ENCODE measurements at places on chromosomes 11 and 22.

DNA sequence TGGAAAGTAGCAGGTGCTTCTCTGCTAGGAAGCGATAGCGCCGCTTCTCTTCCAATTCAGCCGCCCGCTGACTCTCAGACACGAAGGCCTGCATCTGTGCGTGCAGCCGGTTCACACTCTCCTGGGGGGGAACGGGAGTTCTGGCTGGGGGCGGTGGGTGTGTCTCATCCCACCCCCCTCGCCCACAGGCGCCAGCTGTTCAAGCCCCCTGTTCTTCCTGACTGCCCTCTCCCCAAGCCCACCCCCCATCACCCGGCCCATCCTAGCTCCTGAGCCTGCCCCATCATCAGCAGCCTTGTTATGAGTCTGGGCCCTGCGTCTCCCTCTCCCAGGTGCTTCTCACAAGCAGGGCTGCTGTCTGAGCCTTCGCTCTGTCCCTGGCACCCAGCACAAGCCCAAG is 13.1 kb upstream of the SLC16A8 start:
- DNase-seq = no peak

- no peak for DNase-seq
Measured at GRCh38 chr11:57818812-57819211, 57.2 kb downstream of the CTNND1 start.

DNA sequence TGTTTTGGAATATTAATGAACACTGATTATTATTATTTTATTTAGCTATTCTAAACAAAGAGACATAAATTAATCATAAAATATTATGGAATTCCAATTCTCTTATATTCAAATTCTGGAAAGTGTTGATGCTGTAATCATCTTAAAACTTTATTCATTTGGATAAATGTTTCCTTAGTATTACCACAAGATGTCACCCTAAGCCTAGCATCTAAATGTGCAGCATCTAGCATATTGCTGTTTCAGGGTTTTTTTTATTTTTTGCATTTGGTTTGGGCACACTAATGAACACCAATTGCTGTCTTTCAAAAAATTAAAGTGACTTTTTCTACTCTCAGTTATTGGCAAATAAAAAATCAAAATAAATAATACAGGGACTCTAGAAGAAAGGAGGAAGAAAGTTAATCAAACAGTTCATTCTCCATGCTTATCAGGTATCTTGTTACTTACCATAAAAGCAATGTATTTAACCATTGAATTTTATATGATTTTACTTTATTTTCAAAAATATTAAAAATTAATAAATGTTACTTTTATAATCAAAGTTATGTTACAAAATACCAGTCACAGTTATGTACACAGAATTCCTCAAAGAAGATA is 31.8 kb downstream of the DLG2 start:
- no peak for DNase-seq

DNA sequence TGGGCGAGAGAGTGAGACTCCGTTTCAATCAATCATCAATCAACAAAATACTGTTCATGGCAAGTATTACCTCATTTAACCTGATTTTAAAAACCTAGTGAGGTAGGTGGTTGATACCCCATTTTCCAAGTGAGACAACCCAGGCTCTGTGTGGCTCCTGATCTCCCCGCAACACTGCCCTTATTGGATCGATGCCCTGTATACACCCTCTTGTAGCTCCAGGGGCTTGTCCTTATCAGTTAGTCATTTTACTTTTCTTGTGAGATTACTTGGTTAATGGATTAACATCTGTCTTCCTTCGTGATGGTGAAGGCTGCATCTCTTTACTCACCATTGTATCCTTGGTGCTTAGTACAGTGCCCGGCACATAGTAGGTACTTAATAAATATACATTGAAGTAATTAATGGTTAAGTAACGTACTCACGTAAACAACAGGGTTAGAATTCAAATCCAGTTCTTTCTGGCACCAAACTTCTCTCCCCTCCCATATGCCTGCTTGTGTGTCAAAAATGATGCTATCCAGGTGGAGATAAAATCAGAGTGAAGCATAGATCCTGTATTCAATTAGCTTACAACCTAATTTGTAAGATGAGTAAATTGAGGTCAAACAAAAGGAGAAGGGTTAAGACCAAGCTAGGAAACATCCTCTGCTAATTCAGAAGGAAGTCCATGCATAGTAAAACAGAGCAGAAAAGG is 1.8 kb upstream of the PRG2 start:
- no peak for DNase-seq

GRCh38 chr11:110026858-110027626 is 66.2 kb upstream of the ZC3H12C start:
- DNase-seq = no peak

DNA sequence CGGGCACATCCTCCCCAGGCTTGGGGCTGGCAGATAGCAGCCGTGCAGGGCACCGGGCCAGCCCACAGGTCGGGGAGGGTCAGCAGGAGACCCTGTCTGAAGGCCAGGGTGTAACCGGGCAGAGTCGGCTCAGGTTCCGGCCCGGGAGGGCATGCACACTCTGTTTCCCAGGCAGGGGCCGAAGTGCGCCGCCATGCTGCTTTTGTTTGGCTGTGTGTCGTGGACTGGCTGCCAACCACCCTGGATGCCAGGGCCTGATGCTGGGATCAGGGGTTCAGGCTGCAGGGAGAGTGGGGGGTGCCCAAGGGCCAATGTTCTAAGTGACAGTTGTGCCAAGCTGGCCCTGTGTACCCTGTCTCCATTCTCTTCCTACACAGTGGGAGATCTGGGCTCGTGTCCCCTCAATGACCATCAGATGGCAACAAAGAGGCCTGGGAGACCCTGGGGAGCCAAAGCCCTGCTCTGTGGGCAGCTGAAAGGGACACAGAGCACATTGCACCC is 120.9 kb upstream of the B3GAT1 start:
- DNase-seq = no peak

DNA sequence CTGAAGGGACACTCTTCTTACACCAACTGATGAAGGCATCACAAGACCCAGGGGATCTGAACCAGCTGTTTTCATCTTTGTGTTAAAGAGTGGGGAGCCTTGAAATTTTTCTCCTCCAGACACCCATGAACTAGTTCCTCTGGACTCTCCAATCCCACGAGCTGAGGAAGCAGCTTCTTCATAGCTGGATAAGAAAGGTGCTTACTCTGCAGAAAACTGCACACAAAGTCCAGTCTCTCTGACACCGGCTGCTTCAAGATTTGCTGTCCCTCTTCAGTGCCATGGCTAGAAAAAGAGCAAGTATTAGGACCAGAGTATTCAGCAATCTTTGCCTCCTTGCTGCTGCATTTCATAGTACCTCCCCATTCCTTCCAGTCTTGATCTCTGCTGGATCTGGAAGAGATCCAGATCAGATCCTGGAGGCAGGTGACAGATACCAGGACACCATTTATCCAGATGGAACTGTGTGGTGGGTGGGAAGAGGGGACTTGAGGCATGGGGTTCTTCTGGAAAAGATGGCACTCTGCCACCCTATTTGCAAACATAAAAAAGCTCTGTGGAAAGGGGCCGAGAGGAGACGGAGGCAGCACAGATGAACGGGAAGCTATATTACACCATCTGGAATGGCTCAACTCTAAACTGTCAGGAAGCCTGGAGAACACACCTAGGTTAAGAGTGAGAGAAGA is 25.5 kb downstream of the IL18BP start:
- no peak for DNase-seq

- no peak for DNase-seq
Measured at GRCh38 chr11:83725728-83726127, 439.6 kb upstream of the CCDC90B start.

- no peak for DNase-seq
Measured at GRCh38 chr22:26619510-26619909, 1.7 kb upstream of the CRYBB1 start.

GRCh38 chr11:94120946-94121345 is 7.7 kb upstream of the PANX1 start:
- DNase-seq = no peak

DNA sequence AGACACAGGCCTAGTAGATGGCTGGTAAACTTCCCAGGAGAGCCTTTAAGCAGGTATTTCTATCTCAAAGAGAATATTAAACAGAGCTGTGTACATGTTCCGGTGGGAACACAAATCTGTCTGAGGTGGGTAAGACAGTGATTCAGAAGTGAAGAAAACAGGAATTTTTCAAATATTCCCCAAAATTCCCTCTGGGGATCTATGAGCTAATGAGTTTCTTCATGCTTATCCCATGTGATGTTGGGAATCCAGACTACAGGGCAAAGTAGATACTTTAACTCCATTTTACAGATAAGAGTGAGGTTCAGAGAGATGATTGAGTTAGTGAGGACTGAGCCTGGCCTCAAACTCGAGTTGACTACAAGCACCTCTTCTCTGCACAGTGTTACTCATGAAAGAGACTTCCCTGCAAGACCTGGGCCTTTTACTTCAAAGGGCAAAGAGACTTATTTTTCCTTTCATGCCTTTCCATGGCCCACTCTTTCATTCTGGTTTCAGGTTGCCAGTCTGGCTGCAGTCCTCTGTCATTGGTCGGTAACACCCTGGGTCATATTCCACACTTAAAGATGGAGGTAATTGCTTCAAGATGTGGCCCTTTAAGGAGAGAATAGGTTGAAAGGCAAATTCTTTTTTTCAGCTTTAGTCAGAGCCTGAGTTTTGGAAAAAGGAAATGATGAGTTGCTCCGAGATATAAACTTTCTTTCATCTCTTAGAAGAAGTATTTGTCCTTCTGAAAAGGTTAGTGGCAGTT is 70.1 kb downstream of the CYB5R2 start:
- peak; percentile 40 for DNase-seq

DNA sequence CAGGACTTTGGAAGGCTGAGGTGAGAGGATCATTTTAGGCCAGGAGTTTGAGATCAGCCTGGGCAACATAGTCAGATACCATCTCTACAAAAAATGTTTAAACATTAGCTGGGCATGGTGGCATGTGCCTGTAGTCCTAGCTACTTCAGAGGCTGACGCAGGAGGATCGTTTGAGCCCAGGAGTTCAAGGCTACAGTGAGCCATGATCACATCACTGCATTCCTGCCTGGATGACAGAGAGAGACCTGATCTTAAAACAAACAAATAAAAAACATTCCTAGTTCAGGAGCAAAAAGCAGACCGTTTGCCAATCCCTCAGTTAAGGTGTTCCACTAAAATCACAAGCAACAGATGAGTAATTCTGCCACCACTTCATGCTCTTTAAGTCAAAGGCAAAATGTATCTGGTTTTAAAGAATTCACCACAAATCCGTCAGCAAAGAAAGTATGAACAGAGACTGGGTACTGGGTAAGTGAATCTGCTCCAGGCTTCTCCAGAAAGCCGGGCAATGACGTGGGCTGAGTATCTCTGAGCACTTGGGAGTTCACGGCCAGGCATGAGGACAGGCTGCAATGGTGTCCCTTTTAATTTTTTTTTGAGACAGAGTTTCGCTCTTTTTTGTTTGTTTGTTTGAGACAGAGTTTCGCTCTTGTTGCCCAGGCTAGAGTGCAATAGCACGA is 19.5 kb downstream of the CLTCL1 start:
- DNase-seq = no peak

DNA sequence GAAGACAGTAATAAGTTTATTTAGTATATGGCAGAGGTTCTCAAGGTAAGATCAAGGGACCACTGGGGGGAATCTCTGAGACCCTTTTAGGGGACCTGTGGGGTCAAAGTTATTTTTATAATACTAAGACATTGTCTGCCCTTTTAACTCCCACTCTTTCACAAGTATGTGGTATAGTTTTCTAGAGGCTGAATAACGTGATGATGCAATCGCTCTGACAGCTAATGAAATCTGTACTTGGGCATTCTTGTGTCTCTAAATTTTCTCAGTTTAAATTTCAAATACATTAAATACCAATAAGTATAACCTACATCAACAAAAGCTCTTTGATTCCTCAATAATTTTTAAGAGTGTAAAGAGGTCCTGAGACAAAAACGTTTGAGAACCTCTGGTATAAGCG is 147.9 kb downstream of the ATG16L2 start:
- peak; percentile 35 for DNase-seq

DNA sequence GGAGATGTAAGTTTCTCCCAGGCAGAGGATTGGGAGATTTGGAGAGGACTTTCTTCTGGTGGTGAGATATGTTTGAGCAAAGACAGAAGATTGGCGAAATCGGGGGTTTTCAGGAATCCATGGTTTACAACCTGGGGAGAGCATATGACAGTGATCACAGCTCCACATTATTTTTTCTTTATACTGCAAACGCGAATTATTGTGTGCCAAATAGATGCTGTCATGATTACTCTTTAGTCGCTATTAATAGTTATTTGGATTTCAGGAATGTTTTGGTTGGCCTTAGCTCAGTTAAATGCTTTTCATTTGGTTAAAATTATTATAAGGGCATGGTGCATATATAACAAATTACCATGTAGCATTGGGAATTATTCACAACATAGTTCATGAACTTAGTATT is 15.2 kb downstream of the ATXN10 start:
- DNase-seq = no peak

DNA sequence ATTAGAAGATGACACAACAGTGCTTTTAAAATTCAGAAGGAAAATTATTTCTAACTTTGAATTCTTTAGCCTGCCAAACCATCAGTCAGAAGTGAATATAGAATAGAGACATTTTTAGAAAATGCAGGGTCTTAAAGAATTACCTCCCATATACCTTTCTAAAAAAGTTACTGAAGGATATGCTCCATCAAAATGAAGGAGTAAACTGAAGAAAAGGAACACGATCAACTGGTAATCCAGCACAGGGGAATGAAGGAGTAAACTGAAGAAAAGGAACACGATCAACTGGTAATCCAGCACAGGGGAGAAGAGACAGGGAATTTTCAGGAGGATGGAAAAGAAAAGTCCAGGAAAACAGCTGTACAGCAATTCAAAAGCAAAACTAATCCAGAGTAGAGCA is 75.4 kb upstream of the LDLRAD3 start:
- no peak for DNase-seq

DNA sequence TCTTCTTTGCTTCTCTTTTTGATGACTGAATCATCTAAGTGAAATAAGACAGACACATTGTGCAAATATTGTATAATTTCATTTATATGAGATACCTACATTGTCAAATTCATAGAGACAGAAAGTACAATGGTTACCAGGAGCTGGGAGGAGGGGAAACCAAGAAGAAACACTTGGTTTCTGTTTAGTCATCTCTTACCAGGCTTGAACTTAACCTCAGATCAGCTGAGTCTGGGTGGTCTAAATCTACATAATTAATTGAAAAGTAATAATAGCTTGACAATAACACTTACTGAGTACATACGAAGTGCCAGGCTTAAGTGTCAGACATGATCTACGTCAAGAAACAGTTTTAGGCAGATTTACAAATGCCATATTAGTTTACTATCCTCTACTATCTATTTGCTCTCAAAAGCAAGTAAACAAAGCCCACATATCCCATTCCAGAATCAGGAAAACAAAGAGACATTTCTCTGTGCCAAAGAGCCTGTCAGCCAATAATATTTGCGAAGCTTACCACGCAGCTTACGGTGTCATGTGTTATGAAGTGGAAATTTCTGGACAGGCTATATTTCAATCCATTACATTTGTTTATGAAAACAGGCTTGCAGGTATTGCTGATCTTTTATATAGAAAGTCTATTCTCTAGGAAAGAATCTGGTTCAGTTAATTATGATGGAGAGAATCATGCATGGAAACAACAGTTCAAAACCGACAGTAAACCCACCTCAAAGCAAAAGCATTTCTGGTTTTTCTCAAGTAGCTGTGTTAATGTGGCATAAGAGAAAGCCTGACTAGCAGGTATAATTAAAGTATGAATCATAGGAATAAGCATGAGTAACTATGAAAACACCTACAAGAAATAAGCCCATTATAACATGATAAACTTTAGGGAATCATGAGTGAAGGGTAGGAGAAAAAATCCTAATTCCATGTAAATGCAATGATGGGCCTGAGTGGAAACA is 2.7 kb upstream of the ARHGAP42 start:
- DNase-seq = no peak
